DMS79 (cell line): ENCODE measurements at places on chromosomes 11 and 22.

DNA sequence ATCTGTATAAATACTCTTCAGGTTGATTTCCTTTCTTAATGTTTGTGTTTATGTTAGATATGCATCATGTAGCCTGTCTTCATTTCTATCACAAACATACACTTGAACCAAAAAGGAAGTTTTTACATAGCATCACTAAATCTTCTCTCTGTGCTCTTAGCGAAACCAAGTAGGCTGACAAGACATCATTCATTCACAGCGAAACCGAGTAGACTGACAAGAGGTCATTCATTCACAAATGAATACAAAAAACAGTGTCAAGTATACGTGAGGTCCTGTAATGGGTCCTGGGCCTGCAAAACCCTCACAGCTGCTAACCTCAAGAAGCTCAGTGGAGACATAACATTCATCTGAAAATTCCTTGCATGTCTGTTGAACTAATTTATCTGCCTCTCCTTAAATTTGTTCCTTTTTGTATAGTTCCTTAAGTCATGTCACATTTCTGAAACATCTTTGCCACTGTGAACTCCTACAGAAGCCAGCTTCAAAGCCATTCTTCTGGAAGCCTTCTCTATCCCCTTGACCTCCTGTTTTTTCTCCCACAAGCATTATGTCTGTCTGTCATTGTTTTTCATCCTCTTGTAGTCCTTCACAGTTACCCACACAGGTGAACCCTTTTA lies 9.8 kb upstream of the HBE1 start:
- DNase-seq: no peak

- no peak for DNase-seq
Measured at GRCh38 chr22:50486561-50487289, at the start of gene MIOX. MIOX (plus strand) TSS chr22:50486859; CDS start chr22:50486898, 39 bp downstream.

DNA sequence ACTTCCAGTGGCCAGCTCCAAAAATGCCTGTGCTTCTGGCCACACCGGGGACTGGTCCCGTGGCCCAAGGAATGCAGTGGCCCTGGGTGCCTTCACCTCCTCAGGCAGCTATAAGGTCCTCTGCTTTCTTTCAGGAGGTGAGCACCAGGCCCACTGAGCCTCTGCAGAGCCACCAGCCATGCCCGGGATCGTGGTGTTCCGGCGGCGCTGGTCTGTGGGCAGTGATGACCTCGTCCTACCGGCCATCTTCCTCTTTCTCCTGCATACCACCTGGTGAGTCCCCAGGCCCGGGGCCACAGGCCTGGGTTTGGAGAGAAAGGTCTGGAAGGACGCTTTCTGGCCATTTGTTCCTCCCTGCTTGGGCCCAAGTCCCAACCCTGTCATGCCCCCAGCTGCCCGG lies 32.5 kb upstream of the MYRF start:
- no peak for DNase-seq

DNA sequence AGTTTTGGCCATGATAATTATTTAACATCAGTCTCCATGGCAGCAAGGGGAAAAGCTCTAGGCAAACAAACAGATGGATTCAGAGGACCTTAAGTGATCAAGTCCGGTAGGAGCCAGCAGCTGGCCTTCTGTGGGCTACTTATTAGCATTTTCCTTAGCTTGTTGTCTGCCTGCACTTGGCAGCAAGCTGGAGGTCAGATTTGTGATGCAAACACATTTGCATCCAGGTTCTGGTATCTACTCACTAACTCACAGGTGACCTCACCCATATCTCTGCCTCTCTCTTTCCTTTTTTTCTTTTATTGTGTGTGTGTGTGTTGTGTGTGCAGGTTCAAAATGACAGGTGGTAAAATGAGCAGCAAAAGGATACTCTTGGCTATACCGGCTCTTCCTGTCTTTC lies 32.3 kb downstream of the ARHGAP42 start:
- no peak for DNase-seq

DNA sequence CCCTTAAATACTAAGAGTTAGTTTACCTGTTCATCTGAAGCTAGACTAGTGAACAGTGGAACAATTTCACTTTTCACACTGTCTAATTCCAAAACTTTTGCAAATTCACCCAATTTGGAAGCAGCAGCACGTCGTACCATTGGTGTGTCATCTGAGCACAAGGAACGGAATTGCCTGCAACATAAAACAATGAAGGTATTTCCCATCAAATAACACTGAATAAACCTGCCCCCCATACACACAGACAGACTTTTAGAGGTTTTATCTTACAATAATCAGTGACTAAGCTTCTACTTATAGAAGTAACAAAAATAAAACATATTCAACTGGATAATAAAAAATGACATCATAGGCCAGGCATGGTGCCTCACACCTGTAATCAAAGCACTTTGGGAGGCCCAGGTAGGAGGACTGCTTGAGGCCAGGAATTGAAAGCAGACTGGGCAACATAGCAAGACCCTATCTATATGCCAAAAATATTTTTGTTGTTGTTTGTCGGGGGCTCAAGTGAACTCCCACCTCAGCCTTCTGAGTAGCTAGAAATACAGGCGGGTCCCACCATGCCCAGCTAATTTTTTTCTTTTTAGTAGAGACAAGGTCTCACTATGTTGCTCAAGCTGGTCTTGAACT lies 6.3 kb downstream of the PPP2R1B start:
- no peak for DNase-seq

DNA sequence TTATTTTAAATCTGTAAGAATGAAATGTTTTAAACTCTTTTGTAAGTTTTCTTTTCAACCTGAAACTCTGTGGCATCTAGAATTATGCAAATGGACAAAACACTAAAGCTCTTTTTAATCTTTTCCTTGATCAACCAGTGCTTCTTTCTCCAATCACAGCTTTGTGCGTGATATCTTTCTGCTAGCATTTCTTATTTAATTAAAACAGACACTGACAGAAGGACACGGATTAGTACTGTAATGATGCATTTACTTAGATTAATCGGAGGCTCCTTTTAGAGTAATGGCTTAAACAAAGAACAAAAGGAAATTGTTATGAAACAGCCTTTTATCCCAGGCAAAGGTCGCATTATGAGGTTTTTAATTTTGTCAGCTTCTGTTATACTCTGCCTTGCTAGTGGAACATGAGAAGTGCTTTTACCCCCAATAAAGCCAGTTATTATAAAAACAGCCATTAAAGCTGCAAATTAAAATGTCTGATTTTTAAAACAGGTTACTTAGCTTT lies 48.5 kb upstream of the SOX6 start:
- DNase-seq: no peak

DNA sequence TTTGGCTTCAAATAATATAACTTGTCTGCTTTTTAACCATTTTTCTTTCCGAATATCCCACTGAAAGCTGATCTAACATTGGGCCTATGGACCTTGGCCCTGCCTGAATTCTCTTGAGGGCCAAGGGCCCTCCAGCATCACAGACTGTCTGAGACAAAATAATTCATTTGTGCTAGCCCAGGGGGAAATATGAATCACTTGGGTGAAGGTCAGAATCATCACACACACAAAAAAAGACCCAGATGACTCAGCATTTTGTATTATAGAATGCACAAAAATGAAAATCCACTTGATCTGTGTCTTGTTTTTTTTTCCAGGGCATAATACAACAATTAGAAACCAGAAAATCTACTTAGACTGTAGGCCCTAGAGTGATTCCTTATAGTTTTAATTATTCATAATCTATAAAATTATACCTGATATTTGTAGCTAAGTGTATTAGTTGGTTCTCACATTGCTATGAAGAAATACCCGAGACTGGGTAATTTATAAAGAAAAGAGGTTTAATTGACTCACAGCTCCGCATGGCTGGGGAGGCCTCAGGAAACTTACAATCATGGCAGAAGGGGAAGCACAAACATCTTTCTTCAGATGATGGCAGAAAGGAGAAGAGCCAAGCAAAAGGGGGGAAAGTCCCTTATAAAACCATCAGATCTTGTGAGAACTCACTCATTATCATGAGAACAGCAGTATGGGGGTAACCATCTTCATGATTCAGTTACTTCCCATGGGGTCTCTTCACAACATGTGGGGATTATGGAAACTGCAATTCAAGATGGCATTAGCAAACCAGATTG lies 15.6 kb upstream of the RDX start:
- no peak for DNase-seq

DNA sequence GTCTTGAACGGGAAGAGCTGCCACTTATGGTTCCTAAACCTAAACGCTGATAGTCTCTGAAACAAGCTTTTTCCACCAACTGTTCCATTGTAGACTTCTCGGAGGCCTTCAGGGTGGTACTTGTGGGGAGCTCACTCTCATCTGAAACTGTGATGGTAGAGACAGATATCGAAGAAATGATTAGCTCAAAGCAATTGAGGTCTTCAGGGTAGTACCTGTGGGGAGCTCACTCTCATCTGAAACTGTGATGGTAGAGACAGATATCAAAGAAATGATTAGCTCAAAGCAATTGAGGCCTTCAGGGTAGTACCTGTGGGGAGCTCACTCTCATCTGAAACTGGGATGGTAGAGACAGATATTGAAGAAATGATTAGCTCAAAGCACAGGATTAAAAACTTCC lies 175.7 kb downstream of the SWAP70 start:
- DNase-seq: no peak
